ENCODE measurements at places on chromosomes 12 and 14.

DNA sequence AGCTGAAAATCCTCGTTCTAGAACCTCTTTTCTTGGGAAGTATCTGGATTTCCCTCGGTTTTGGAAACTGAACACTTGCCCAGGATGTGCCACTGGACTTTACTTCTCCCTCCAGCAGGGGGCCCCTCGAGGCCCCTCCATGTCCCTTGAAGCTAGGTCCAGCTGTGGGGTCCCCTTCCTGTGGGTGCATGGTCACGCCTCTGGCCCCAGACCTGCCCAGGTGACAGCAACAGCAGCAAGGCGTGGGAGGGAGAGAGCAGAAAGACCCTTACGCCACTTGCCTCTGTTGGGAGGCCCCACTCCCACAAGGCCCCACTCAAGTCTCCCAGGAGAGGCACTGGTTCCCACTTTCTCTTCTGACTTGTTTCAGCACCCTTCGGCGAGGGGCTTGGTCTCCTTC lies 3.1 kb downstream of the SLC25A29 start:
- no peak for DNase-seq

GRCh38 chr14:103137689-103138300 lies 14.5 kb downstream of the TNFAIP2 start:
- DNase-seq = no peak

DNA sequence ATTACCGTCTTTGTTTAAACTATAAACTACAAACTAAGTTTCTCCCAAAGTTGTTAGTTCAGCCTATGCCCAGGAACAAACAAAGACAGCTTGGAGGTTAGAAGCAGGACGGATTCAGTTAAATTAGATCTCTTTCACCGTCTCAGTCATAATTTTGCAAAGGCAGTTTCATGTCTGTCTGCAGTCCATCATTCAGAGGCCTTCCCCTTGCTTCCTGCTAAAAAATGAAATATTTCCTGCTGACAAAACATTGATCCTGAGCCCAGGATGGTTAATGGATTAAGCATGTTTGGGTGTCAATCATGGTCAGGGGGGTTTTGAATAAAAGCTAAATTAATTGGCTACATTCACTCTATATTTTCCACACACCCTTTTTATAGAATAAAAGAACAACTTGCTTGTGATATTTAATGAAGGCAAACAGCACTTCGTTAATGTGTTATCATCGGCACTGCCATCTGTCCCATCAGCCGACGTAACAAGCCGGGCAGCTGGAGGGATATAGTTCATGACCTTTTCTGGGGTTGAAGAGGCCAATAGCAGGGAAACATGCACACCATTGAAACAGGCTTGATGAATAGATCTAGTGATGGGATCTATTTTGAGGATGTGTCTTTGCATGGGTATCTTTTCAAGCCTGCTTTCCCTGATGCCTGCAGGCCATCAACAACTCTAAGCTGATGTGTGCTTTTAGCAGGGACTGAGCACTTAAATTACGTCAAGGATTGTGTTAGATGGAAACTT lies 521.3 kb upstream of the TMEM132C start:
- no peak for DNase-seq

DNA sequence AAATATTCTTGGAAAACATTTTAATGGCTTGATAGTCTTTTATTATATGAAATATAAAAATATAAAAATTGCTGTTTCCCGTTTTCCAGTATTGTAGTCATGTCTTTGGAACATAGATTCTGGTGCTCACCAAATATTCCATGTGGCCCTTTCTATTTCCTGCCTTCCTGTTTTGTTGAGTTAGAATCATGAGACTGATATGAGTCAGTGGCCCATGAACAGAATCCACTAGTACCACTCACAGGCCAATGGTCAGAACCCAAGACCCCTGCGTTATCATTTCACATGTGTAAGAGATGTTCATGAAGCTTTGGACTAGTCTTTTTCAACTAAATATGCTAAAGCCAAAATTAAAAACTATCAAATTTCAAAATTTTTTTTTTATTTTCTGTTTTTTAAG lies 56.9 kb downstream of the BICD1 start:
- DNase-seq = no peak

DNA sequence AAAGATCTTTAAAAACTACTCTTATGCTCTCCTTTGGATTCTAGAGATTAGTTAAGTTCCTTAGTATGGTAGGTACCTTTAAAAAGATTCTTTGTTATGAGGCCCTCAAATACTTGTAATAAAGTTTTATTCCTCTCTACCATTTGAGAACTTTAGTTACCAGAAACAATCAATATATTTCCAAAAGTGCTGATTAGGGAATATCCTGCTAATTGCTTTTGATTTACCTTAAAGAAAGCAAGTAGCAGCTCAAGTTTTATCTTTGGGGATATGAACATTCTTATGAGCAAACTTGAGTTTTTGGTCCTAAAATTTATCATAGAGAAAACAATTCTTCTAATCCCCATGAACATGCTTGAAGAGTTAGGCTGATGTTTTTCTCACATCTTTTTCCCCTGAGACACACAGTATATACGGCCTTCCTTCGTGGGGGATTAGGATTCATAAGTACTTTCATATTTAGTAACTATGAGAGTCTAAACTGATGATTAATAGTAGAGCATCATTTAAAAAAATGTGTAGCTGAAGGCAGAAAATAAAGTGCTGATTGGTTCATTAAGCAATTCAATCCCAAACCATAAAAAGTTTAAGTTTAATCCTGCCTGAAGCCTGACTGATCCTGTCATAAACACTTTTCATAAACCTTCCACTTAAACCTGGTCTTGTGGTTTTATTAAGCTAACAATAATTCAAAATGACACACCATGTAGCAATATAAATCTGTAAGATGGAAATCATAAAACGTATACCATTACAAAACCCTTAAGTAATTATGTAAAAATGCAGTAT lies 380.5 kb upstream of the FBXO33 start:
- DNase-seq = no peak

GRCh38 chr12:57456737-57457490 lies 1.8 kb downstream of the INHBE start:
- DNase-seq = no peak

DNA sequence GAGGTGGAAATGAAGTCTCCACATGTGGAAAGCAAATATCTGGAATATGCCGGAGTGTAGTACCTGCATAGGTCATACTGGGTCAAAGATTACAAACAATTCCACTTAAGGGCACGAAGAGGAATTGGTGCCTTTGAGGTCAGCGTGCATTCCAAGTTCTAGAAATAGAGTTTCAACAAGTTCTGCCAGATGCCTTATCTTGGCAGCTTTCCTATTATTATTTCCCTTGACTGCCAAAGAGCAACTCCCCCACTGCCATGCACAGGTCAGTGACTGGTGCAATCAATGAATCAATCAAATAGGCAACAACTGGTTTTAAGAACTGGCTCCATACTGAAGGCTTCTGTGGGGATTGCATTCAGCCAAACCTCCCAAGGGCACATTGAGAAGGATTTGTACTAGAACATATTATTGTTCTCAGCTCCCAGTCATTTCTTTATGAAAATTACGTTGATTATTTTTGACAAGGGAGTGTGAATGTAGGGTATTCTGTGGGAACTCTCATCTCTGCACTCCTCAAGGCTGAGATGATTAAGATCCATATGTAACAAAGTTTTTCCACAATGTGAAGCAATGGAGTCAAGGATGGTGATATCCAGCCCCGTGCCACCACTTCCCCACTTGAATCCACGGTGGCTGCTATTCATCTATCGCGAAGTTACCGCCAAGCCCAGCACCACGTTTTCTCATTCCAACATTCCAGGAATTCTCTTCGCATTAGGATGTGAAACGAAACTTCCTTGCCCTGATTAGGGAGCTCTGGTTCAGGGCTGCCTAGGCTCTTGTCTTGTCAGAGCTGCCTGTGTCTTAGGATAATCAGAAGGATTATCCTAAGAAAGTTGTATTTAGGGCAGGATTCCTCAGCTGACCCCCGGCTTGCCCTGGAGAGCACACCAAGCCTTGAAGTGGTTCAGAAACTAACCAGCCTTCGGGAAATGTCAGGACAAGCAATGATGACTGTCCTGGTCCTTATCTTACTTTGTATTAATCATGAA lies 115.1 kb upstream of the PCED1B start:
- no peak for DNase-seq

- DNase-seq = no peak
Observed at GRCh38 chr14:71403656-71404055, 496.4 kb downstream of the PCNX1 start.

DNA sequence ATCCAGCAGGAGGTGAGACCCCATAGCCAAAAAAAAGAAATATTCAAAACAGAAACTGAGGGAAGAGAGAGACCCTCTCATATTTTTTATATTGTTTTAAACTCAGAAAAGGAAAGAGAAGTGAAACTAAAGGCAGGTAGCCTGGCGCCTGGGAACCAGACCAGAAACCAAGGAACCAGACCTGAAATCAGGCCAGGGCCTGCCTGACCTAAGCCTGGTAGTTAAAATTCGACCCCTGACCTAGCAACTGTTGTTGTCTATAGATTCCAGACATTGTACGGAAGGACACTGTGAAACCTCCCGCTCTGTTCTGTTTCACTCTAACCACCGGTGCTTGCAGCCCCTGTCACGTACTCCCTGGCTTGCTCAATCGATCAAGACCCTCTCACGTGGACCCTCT lies 38.5 kb upstream of the CD163 start:
- DNase-seq = no peak

DNA sequence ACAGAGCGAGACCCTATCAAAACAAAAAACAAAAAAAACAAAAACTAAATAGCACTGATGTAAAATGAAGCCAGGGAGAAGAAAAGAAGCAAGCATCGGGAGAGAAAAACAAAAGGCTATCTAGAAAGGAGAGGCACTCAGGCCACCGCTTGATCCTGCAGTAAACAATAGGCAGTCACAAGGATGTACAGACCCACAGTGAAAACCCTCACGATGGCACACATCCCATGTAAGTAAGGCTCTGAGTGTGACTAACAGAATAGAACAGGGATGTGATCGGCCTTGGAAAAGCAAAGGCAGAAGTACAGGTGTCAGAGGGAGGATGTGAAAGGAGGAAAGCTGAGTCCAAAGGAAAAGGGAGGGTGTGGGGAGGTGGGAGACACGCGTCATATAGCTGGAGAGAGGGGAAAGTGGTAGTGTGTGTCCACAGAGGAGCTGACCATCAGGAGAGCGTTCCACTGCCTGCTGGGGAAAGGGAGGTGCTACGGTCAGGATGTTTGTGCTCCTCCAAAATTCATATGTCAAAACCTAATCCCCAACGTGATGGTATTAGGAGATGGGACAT lies 31.5 kb downstream of the CAMKK2 start:
- no peak for DNase-seq

DNA sequence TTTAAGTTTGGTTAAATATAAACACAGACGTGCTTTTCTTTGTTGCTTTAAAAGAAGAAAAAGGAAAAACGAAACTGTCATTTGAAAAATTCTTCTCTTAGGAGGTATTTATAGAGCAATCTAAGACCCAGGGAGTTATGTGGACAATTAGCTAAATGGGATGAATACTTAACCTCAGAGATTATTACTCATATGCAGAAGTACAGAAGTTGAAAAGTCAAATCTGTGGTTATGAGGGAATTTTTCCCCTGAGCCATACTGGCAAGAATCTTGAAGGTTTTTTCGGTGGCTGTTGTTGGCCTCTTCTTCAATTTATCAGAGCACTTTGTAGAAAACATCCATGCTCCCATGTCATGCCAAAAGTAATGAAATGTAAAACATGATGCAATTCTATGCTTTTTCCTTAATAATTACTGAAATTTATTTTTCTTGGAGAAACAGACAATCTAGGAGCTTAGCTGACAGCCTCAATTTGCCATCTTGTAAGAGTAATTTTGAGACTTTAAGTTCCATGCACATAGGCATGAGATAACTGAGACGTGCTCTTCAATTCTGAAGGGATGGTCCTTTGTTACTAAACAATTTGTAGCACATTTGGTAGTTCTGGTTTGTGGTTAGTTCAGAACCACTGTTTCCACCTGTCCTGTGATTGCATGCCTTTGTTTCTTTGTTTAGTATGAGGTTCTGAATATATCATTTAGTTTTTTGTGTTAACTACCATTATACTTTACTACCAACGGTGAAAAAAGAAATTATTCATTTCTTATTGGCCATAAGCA lies 126.6 kb downstream of the BCAT1 start:
- no peak for DNase-seq

GRCh38 chr14:69876848-69877306 lies 2.3 kb upstream of the SMOC1 start:
- no peak for DNase-seq

- DNase-seq = no peak
Observed at GRCh38 chr12:70449074-70449752, 83.1 kb downstream of the KCNMB4 start.

DNA sequence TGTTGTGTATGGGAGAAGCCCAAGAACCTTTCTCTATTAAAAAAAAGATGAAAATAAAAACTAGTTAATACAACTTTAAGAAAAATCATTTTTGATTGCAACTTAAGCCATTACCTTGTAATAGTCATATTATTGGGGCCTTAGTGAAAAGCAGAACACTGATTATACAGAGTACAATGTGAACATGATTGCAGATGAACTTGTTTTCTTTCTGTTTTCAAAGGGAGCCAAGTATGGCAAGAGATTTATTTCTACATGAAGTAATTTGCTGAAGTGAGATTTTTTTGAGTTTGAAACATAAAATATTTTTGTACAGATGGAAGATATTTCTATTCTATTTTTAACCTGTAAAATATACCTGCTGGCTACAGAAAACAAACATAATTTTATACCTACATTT lies 104.9 kb downstream of the GPR135 start:
- DNase-seq = no peak

DNA sequence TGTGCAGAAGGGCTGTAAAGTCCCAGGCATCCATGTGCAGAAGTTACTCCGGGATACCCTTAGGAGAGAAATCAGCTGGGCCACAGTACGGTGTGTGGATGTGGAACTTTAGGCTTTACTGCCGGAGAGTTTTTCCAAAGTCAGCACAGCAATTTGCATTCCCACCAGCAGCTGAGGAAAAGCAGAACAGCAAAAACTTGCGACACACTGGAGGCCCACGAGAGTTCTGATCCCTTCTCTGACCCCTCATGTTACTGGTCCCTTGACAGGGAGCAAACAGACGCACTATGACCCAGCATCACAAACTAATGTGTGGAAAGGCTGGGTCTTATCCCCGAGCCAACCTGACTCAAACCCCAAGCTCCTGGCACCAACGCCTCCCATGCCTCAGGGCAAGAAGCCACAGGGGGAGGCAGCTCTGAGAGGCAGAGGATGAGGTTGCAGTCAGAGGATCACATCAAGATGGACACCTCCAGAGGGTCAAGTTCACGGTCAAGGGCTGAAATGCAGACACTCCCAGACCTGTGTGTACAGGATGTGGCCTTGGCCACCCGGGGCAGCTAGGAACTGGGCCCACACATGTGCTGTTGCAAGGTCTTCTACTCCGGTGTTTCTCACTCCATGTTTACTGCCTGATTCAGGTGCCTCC lies 38.6 kb downstream of the CCDC88C start:
- no peak for DNase-seq

DNA sequence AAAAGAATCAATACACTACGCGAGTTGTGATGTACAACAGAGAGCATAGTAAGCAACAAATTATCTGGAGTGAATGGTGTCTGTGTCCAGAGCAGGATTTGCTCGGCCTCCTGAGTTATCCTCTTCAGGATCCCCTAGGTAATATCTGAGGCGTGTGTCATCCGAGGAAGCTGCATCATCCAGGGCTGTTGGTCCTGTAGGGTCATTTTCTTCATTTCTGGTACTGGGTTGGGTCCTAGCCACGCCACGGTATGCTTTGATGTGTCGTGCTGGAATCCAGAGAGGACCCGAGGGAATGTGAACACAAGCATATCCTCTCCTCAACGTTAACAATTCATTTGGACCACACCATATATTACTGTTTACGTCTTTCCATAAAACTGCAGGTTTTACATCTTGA lies 19.0 kb upstream of the CLEC4E start:
- DNase-seq = no peak

Data from activated CD8-positive, alpha-beta memory T cell treated with anti-CD3 and anti-CD28 coated beads for 1 hour (primary cell).